Neural progenitor cell (in vitro differentiated cells): ENCODE measurements at places on chromosomes 1 and 21. TPM values are rescaled to one million over a fixed set of nuclear protein-coding genes. Genes with fewer than 3 reads are reported as not detected.

MROH9 gene
- not detected in 2 replicates for total RNA-seq

GRCh38 chr1:206925106-206925736 is 3.5 kb upstream of the FCMR start:
- no peak overlapping the region for H3K27ac ChIP-seq
- no peaks in the 10 kb centered on the region for H3K36me3 ChIP-seq
- no peaks in the 10 kb centered on the region for H3K4me1 ChIP-seq

DNA sequence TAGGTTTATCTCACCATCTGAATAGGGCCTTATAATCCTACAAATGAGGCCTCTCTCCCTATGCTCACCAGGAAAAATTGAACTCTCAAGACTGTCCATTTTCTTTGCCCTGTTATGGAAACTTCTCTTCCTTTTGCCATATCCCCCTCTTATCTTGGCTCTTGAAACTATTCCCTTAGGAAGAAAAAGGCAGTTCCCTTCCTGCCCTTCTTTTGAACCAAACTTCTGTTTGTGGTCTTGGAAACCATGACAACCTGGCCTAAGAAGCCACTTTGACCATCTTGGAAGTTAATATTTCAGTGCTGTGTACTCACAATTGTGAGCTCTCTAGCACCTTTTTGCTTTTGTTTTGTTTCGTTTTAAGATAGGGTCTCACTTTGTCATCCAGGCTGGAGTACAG is 40.0 kb downstream of the ATP2B4 start:
- H3K27ac ChIP-seq = no peak overlapping the region
- no peaks in the 10 kb centered on the region for H3K27me3 ChIP-seq
- no peaks in the 10 kb centered on the region for H3K36me3 ChIP-seq
- H3K4me3 ChIP-seq = no peak overlapping the region

SPRR4 gene
- total RNA-seq = not detected in 2 replicates

ITLN2 gene
- total RNA-seq = not detected in 2 replicates

- H3K27me3 ChIP-seq = no peaks in the 10 kb centered on the region
- H3K4me3 ChIP-seq = no peak overlapping the region
- no peak overlapping the region for H3K27ac ChIP-seq
- DNase-seq = no peak
These were observed 22.3 kb downstream of the NAV1 start for GRCh38 chr1:201561195-201561564.

- H3K27ac ChIP-seq = no peak overlapping the region
- no peaks in the 10 kb centered on the region for H3K36me3 ChIP-seq
- H3K4me1 ChIP-seq = no peaks in the 10 kb centered on the region
- no peaks in the 10 kb centered on the region for H3K27me3 ChIP-seq
- H3K4me3 ChIP-seq = no peak overlapping the region
- DNase-seq = no peak
These were observed 14.0 kb upstream of the NCF2 start for GRCh38 chr1:183604038-183604808.

MYCL gene
- 21.8 and 39.8 TPM in 2 replicates for total RNA-seq

JMJD4 gene
- 7.5 and 13.6 TPM in 2 replicates for total RNA-seq

PSRC1 gene
- total RNA-seq = 78.1 and 134 TPM in 2 replicates

SH2D5 gene
- 5.1 and 7.7 TPM in 2 replicates for total RNA-seq

ILDR2 gene
- total RNA-seq = 34.3 and 42.1 TPM in 2 replicates

KCNC4 gene
- total RNA-seq = 1.3 and 2.0 TPM in 2 replicates

- no peaks in the 10 kb centered on the region for H3K27me3 ChIP-seq
- H3K4me3 ChIP-seq = no peak overlapping the region
- H3K27ac ChIP-seq = no peak overlapping the region
- no peaks in the 10 kb centered on the region for H3K36me3 ChIP-seq
- no peaks in the 10 kb centered on the region for H3K4me1 ChIP-seq
These were observed 14.9 kb upstream of the CTSS start for GRCh38 chr1:150780510-150780909.

DNA sequence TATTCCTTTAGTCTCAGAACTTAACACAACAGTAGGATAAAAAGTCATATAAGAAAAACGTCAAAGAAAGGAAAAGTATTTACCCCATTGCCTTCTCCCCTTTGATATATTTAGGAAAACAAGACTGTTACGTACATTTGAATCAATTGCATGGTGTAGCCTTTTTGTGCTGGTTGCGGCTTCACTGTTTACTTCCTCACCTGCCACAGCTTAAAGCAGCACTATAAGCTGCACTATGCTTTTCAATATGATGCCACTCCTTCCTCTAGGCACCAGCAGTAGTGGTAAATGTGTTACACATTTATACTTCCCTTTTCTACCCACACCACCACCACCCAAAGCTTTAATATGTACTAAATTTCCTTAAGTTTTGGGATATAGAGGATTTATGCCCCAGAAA is 111.1 kb downstream of the ATP1B1 start:
- H3K4me3 ChIP-seq = no peak overlapping the region
- H3K27ac ChIP-seq = no peak overlapping the region
- H3K27me3 ChIP-seq = no peaks in the 10 kb centered on the region
- no peaks in the 10 kb centered on the region for H3K36me3 ChIP-seq
- H3K4me1 ChIP-seq = no peaks in the 10 kb centered on the region

TTC34 gene
- total RNA-seq = 0.09 and 0.87 TPM in 2 replicates

CYP4B1 gene
- not detected in 2 replicates for total RNA-seq

- no peak overlapping the region for H3K4me3 ChIP-seq
- no peak for DNase-seq
- no peaks in the 10 kb centered on the region for H3K27me3 ChIP-seq
These were observed 243.6 kb upstream of the DMRTA2 start for GRCh38 chr1:50666849-50667248.

ANGPTL3 gene
- total RNA-seq = not detected in 2 replicates

DNA sequence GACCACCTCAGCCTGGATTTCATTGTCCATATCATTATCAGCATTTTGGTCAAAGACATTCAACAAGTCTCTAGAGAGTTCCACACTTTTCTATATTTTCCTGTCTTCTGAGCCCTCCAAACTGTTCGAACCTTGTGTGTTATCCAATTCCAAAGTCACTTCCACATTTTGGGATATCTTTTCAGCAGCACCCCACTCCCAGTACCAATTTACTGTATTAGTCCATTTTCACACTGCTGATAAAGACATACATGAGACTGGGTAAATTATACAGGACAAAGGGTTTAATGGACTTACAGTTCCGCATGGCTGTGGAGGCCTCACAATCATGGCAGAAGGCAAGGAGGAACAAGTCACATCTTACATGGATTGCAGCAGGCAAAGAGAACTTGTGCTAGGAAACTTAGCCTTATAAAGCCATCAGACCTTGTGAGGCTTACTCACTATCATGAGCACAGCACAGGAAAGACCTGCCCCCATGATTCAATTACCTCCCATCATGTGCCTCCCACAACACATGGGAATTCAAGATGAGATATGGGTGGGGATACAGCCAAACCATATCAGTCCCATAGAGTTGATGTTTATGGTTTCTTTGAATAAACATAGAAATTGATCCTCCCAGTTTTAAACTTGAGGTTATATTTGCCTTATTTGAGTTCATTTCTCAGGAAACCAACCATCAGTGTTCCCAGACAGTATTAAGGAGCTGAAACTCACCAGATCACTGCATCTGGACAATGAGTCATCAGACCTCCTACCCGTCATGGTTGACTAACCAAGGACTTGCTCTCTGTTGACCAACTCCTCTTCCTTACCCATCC is 322.7 kb upstream of the DUSP10 start:
- no peak overlapping the region for H3K27ac ChIP-seq
- no peaks in the 10 kb centered on the region for H3K27me3 ChIP-seq
- no peak overlapping the region for H3K4me3 ChIP-seq
- no peak for DNase-seq
- no peaks in the 10 kb centered on the region for H3K4me1 ChIP-seq
- H3K36me3 ChIP-seq = no peaks in the 10 kb centered on the region

- no peak overlapping the region for H3K27ac ChIP-seq
- no peaks in the 10 kb centered on the region for H3K27me3 ChIP-seq
- H3K36me3 ChIP-seq = no peaks in the 10 kb centered on the region
- H3K4me3 ChIP-seq = no peak overlapping the region
- H3K4me1 ChIP-seq = peaks cover 6% of the 10 kb centered on the region
- DNase-seq = no peak
These were observed 38.8 kb downstream of the DNASE2B start for GRCh38 chr1:84436876-84437655.

GRCh38 chr1:207268337-207268736 is 53.1 kb upstream of the CD55 start:
- H3K27me3 ChIP-seq = no peaks in the 10 kb centered on the region
- no peaks in the 10 kb centered on the region for H3K36me3 ChIP-seq
- DNase-seq = no peak
- H3K4me1 ChIP-seq = no peaks in the 10 kb centered on the region
- no peak overlapping the region for H3K27ac ChIP-seq

GRCh38 chr1:58966917-58967740 is 183.3 kb upstream of the JUN start:
- H3K4me1 ChIP-seq = no peaks in the 10 kb centered on the region
- no peaks in the 10 kb centered on the region for H3K36me3 ChIP-seq
